ENCODE measurements at places on chromosomes 5 and 9.
A peak's percentile ranks its signal among the peaks of the same experiment; 100 is the strongest.

GRCh38 chr5:41738710-41739354 is 131.4 kb downstream of the OXCT1 start:
- no peak for DNase-seq

DNA sequence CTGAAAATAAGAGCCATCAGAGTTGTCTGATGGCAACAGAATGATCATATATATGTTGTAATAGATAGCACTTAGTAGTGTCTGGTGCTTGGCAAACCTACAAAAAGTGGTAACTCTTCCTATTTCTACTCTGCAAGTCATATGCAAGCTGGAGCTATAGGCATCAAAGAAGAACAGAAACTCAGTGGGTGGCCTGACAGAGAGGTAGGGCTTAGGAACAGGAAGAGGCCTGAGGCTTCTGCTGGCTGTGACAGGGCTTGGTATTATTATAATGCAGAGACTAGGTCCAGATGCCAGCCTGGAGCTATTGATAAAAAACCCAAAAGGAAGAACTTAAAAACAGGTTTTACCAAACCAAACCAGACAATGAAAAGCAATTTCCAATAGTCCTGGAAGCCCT is 4.4 kb upstream of the DIAPH1 start:
- DNase-seq = no peak

GRCh38 chr9:124005029-124005771 is 6.4 kb upstream of the LHX2 start:
- no peak for DNase-seq

DNA sequence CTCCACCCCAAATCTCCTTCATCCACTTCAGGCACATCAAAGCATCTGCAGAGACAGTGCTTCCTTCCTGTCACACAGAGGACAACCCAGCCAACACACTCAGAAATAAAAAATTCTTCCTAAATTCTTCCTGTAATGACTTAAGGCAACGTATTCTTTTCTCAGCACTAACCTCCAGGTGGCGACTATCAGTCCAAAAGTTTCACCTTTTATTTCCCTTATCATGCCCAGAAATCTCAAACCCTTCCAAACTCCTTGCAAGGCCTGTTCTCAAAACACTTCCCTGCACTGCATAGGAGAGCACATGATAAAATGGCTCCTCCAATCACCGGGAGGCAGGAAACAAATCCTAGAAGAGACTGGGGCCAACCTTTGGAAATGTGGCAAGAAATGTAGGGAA is 35.1 kb downstream of the SLIT3 start:
- DNase-seq = no peak

- DNase-seq = no peak
These were observed 62.9 kb upstream of the IL17B start for GRCh38 chr5:149441986-149442385.

- no peak for DNase-seq
These were observed 134.8 kb upstream of the RGMB start for GRCh38 chr5:98638701-98639100.

GRCh38 chr9:101893661-101894646 is 155.5 kb upstream of the GRIN3A start:
- DNase-seq = no peak

GRCh38 chr9:71364186-71364955 is 242.9 kb upstream of the TRPM3 start:
- no peak for DNase-seq

DNA sequence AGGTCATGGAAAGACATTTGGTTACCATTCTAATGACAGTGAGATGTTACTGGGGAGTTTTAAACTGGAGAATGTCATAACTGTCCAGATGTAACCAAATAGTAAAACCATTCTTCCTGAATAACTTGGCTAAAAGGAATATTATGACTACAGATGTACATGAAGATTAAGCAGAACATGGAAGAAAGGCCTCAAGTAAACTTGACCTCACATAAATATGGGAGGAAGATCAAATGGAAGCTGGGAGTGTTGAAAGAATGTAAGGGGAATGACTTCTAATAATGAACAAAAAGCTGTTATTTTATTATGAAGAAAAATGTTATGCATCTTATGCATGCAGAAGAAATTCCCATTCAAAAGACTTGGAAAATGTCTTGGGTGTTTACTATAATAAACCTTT is 107.7 kb upstream of the CDKN2B start:
- DNase-seq = no peak

- DNase-seq = no peak
These were observed 1092.0 kb downstream of the MAT2B start for GRCh38 chr5:164597293-164597900.

DNA sequence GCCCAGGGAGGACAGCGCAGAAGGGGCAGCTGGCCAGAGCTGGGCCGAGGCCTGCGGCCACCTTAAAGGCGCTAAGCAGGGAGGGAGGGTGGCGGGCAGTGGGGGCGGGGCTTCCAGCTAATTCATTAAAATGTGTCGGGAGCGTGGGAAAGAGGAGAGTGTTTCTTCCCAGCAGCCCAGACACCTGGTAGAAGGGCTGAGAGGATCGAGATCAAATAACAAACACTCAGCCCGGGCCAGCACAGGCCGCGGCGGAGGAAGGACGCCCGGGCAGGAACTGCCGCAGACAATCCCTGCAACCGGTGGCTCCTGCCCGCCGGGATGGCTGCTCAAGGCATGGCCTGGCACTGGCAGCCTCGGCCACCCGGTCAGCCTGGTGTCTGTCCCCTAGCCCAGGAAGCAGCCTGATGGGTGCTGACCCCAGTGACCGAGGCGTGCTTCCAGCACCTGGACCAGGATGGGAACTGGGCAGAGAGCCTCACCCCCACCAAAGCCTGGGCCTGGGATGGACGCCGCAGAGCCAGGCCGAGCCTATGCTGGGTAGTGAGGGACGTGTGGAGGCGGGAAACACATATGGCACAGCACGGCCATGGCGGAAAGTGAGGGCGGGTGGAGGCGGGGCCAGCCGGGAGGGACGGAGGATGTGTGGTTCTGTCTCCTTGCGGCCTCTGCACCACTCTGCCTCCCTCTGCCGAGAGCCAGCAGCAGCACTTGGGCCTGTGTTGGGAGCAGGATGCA is 3.2 kb upstream of the NRARP start:
- peak; percentile 90 for DNase-seq

DNA sequence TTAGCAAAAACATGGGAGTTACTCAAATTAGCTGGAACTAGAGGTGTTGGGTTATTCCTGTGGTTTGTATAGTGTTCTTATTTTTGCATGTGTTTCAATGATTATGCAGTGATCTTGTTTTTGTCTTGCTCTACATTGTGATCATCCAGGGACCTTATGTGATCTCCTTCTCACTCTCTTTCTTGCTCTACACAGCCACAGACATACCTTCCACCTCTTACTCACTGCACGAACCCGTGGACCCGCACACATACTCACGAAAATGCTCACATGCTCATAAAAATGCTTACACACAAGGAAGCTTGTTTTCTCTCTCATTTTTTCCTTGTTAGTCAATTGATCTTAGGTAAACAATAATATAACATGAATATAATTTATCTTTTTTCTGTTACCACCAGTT is 187.1 kb downstream of the KDM4C start:
- no peak for DNase-seq

DNA sequence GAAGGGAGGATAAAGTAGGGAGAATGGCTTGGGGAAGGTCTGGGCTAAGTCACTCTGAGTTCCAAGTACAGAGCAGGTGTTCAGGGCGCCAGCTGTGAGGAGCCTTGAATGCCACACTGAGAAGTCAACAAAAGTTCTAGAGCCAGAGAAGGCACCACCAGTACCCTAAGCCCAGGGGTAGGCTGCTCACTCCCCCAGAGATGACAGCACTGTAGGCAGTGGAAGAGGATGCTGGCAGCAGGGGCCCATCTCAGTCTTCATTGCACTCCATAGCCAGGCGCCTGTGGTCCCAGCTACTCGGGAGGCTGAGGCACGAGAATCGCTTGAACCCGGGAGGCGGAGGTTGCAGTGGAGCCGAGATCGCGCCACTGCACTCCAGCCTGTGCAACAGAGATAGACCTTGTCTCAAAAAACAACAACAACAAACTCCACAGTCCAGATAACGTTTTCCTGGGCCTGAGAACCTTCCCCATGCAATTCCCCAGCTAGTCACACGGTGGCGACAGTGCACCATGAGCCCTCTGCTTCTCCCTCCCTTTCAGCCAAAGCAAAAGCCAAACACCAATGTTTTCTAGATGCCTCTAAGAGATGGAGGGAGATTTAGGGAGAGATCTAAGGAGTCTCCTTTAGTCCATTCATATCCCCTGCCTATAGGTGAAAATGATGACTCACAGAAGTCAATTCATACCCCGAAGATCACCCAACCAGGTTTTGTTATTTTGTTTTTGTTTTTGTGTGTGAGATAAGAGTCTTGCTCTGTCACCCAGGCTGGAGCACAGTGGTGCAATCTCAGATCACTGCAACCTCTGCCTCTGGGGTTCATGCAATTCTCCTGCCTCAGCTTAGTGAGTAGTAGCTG is 19.8 kb upstream of the NSD1 start:
- DNase-seq = peak; percentile 70

DNA sequence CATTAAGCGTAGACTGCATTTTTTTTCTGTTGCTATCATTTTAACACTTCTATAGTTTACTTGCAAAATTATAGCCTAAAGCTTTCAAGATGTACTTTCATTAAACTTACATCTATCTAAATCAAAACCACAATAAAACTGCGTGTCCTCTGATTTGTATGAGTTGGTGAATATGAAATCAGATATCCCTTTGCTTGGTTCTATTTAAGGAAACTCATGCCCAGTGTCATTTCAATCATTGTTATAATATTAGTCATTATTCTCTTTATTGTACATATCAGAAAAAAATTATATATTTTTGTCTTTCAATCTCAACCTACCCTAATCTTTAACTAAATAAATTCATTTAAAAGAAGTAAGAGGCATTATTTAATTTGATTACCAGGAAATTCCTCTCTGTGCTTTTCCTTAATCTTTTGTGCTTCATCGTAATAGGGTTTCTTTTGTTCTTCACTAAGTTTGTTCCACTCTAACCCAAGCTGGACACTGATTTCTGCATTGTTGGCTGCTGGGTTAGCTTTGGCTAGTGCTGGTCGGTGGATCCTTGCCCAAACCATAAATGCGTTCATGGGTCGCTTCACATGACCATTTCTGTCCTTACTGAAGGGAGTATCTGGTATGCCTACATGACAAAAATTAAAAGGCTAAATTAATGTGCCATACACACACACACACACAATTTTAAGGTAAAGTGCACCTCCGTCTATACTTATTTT is 3.8 kb downstream of the SOX30 start:
- DNase-seq = no peak

DNA sequence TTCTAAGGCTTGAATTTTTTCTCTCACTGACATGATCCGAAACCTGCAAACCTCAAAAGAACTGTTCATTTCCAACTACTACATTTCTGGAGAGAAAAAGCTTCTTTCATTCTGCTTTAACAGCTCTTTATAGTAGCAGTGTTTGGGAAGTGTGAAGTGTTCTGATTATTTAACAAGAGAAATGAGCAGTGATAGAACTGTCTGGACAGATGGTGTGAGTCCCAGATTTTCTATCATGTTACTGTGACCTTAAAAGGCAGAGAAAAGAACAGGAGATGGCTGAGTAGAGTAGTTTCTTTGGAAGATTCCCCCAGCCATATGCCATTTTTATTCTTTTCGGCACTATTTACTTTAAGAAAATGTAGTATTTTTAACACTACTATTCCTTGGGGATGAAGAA is 41.3 kb upstream of the TAL2 start:
- no peak for DNase-seq

- DNase-seq = peak; percentile 38
These were observed 9.5 kb downstream of the MSX2 start for GRCh38 chr5:174733836-174734235.

DNA sequence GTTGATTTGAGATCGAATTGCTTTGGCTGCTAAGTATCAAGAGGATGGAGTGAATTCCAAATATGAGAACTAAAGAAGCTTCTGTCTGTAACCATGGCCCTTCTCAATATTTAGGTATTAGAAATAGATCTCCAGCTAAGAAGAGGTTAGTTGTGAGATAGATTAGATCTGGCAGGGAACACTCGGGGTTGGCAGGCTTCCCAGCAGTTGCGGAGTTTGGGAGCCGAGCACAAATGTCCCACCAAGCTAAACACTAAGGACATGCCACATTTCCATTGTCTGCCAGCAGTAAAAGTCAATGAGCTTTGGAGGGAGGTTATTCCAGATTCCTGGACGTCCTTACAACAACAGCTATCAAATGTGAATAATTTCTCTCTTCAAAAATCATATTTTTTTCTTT is 85.8 kb downstream of the TAF11L14 start:
- DNase-seq = no peak

DNA sequence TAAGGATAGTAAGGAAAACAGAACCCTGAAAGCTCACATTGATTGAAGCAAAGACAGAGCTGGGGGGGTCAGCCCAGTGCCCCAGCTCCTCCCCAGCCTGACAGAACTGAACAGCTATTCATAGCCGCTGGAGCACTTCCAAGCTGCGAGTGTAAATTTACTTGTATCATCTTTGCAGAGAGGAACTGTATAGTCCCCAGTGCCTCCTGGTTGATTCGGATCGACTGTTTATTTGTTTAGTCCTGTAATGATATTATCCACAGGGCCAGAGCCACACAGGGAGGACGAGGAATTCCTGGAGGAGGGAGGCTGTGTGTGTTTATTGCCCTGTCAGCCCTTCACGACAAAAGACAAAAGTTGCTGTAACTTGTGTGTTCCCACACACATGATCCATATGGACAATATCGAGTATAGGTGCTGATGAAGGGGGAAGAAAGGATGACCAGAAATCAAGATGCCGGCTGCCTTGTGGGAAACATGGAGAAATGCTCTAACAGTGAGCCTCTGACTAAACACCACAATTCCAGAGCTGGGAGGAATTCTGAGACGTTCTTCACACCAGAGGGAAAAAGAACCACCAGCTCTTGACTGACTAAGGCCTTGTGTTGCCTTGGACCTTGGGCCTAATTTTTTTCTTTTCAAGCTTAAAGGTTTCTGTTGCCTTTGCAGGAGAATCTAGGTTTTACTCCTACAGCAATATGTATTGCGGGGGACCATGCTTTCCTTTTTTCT is 31.1 kb downstream of the FOXD1 start:
- peak; percentile 11 for DNase-seq

GRCh38 chr5:134131165-134131564 is 16.7 kb downstream of the TCF7 start:
- no peak for DNase-seq

DNA sequence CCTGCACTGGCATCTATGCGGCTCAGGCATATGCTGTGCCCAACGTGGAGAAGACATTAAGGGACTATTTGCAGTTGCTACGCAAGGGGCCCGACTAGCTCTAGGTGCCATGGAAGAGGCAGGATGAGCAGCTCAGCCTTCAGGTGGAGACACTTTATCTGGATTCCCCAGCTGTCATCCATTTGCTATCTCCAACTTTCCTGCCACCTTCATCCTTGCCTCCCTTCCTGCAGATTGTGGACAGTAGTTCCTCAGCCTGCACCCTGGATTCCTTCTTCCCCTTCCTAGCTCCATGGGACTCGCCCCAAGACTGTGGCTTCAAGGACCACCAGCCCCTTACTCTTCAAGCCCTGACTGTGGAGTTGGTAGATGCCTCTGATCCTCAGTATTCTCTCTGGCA is 2.0 kb downstream of the SLC35A4 start:
- DNase-seq = no peak

DNA sequence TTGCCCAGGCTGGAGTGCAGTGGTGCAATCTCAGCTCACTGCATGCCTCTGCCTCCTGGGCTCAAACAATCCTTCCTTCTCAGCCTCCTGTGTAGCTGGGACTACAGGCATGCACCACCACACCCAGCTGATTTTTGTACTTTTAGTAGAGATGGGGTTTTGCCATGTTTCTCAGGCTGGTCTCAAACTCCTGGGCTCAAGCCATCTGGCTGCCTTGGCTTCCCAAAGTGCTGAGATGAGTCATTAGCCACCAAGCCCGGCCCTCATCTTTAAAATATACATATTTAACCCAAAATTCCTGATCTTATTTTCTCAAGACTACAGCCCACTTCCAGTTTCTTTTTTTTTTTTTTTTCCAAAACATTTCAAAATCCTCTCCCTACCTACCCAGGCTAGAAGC is 31.7 kb upstream of the MINAR2 start:
- DNase-seq = no peak
